ENCODE measurements at places on chromosomes 6 and 20.

DNA sequence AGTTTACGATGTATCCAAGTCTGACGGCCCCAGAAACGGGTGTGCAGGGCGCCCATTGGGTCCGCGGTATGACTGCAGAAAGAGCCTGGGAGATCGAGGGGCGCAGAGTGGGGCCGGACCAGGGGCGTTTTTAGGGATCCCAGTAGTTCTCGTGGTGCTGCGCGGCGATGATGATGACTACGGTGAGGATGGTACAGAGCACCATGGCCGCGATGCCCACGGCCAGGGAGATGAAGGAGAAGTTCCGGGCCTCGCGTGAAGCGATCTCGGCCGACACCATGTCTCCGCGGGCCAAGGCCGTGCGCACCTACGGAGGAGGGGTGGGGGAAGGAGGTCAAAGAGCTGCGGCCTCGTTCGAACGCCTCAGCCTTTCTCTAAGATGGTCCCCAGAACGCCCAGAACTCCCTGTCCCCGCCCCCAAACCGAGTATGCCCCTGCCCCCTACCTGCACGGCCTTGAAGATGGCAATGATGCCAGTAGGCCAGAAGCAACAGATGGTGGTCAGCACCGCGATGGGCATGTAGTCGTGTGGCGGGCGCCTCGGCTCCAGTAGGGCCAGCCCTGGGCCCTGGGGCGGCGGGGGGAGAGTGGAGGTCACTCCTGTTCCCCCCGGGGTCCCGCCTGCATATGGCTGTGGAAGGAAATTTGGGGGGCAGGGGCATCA is 2.5 kb downstream of the PRRT1 start:
- no peak for DNase-seq

- DNase-seq = no peak
Observed at GRCh38 chr6:98033617-98034016, 750.6 kb upstream of the MMS22L start.

DNA sequence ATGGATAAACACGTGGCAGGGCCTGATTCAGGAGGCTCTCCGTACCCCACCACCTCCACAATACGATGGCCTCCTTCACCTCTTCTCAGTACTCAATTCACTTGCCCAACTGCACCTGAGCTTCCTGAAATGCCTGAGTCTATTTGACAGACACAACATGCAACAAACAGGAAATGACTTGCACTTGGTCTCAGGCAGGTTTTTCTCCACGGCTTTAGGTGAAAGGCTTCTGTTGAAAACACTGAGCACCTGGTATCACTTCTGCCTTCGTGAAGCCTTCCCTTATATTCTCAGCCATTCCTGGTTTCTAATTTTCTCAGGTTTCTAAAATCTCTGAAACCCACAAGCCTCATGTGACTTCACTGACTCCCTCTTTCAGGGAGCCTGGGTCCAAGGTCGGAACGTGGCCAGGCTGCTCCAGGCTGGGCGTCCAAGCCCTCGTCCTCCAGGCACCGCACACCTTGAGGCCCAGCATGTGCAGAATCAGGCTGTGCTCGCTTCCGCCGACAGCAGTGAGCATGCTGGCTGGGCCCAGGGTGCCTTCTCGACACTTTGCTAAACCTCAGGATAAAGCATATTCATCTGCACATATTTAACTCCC is 34.7 kb downstream of the TAF4 start:
- DNase-seq = no peak

DNA sequence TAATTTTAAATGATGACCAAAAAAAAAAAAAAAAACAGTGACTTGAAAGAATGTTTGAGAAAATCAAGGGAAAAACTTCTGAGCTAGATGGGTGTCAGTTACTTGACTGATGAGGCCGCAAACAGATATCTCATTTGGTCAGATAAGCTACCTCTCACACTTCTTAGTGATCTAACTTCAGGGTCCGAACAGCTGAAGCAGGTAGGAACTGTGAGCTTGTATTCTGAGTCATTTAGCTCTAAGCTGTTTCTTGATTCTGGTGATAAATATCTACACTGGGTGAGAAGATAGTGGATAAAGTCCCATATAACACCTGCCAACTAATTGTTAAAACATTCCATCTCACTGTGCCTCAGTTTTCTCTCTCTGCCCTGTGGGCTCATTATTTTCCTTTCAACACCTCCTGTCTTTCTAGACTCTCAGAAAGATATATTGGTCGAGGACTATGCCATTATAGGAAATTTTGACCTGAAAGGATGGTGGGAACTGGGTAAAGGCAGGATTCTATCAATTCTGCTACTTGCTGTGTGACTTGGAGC is 7.7 kb downstream of the KIF3B start:
- no peak for DNase-seq

GRCh38 chr20:23086056-23086566 is at the start of gene CD93:
CD93 (minus strand) TSS chr20:23086324; CDS start chr20:23086192, 132 bp downstream.
- no peak for DNase-seq

DNA sequence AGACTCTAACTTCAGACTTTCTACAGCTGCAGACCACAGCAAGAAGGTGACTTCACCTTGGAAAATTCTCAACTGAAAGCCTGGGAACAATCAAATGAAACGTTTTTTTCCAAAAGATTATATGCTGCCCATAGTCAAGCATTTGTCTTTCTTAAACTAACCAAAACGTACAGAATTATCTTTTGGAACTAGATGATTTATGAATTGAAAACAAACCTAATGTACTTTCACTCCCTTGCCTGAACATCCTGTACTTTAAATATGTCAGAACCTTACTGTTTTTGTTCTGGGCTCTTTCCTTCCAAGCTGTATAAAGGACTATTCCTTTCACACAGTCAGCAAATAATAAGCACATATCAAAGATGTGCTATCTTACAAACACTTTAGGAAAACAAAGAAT is 62.4 kb upstream of the TNFAIP3 start:
- no peak for DNase-seq

GRCh38 chr20:11849270-11849915 is 68.3 kb upstream of the BTBD3 start:
- DNase-seq = peak; percentile 2

DNA sequence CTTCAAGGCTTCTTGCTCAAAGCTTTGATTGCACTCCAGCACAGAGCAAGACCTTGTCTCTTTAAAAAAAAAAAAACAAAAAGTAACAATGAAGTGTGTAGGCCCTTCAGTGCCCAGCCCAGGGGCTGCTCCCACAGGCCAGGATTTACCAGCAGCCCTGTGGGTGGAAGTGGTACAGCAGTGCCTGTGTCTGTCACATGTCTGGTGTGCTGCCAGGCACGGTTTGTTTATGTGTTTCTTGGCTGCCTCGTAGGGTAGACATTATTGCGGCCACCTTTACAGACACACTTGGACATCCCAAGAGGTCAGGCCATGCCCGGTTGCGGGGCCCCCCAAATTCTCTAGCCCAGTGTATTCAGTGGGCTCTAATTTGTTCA is 12.7 kb downstream of the DYNLRB1 start:
- DNase-seq = no peak

GRCh38 chr20:39935901-39936300 is 753.1 kb downstream of the MAFB start:
- DNase-seq = no peak

DNA sequence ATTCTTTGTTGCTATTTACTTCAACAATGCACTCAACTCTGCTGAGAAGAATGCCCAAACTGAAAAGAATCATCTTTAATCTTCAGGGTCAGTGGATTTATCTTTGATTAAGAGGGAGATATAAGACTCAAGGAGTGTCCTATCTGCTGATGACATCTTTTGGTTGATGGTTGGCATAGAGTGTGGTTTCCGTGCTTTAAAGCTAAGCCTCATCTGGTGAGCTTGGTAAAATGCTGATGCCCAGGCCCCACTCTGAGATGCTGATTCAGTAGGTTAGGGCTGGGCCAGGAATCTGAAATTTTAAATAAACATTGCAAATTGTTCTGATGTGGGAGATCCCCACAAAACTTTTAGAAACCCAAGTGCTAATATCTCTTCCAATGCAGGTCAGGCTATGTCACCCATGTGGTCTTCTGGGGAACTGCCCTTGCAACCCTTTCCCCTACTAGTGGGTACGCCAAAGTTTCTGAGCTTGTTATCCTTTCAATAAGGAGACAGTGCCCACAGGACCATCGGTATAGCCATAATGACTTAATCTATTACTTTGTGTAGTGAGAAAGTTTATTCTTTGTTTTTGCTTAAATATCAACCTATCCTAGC is 68.5 kb upstream of the ARMH2 start:
- DNase-seq = no peak

DNA sequence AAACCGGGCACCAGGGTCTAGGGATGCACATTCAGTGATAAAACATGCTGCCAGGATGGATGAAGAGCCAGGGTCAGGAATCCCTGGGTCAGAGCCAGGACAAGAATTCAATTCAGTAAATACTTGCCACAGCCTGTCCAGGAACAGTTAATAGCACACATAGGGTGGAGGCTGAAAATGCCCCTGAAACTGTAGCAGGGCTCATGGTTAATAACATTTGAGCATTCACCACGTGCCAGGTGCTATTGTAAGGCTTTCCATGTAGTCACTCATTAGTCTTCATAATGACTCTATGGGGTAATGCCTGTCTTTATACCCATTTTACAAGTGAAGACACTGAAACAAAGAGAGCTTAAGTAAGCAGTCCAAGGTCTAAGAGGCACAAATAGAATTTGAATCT is 296.3 kb downstream of the LRFN2 start:
- no peak for DNase-seq

All from NCI-H187 (cell line).